Stimulated activated CD4-positive, alpha-beta T cell treated with anti-CD3 and anti-CD28 coated beads, Interleukin-15, amount 100 ng/mL, for 1 hour (primary cell): ENCODE measurements at places on chromosomes 11 and 22.

DNA sequence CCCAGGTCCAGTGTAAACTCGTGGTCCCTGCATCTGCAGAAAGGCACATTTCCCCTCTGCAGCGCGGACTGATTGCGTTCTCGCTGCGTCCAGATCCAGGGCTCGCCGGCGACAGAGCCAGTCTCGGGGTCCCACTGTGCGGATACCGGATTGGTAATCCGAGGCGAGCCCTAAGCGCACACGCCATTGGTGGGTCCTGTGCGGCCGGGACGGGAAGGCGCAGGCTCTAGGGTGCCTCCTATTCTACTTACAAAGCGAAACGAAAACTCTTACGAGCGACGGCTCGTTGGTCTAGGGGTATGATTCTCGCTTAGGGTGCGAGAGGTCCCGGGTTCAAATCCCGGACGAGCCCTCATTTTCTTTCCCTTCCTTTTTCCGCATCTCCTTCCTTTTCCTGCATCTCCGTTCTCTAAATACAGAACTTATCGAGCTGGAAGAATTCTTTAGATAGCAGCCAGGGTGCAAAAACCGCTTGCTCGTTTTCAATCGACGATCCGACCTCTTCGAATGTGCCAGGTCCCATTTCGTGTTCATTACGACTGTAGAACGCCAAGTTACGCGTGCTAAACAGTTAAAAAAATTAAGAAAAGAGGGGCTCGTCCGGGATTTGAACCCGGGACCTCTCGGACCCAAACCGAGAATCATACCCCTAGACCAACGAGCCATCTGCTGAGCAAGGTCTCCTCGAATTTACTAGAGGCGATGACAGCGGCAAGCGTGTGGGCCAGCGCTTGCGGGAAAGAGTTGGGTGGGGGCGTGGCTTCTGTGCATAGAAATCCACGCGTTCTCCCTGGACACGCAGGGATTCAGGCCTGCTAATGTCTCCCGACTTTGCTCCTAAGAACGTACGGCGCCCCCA is 29.2 kb upstream of the WNT11 start:
- DNase-seq: peak; percentile 85

- no peak for DNase-seq
These were observed 904.4 kb downstream of the BRD1 start for GRCh38 chr22:48923165-48923865.

DNA sequence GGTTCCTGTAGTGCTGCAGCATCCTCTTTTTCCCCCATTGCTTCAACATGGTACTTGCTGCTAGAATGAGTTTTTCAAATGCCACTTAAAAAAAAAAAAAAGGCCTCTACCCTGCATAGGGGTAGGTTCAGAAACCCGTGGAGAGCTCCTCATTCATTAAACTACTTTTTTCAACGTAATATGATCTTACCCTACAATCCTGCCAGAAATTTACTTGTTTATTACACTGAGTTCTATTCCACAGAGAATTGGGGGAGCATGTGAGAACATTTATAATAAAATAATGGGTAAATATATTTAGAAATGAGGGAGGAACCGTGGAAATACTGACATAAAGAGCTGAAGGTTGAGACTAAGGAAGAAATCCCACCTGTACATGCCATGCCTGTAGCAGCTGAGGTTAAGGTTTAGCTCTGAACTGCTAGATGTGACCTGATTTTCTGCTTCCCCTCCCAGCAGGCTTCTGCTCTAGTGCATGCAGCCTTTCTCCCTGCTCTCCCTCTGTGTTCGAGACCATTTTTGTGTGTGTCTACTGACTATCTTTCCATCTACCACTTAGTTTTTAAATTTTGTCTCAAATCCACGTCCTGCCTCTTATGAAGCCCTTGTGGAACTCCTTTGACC is 225.7 kb downstream of the DDX10 start:
- no peak for DNase-seq

GRCh38 chr11:72588421-72589410 is 85.5 kb downstream of the PDE2A start:
- no peak for DNase-seq

DNA sequence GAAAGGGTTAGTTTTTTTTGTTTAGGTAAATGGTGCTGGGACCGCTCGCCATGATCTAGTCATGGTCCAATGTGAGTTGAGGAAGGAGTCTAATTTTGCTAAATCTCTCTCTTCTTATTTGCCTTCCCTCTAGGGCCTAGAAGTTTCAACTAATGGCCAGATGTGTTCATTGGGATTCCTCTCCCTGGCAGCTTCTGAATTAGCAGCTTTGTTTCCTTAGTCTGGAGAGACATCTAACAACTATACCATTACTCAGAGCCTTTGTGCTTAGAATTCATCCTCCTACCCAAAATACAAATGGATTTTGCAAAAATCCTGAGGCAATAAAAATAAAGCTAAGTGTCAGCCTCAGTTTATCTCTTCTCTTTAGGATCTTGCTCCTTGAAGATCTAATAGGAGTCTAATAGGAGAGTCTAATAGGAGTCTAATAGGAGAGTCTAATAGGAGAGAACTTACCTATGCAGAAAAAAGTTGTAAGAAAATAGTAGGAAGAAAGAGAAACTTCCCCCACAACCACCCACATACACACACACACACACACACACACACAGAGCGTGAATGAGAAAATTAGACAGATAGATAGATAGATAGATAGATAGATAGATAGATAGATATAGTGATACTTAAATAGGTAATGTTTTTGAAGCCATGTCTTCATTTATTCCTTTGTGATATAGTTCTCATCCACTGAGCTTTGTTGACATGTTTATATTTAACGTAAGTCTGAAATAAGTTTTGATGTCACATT is 980.5 kb upstream of the CNTN5 start:
- no peak for DNase-seq

GRCh38 chr11:121561240-121561639 is 108.5 kb upstream of the SORL1-AS1 start:
- DNase-seq: no peak

- no peak for DNase-seq
These were observed 23.1 kb upstream of the IZUMO1R start for GRCh38 chr11:94281324-94281723.

GRCh38 chr11:7072401-7073028 is 16.3 kb upstream of the RBMXL2 start:
- DNase-seq: no peak

- DNase-seq: no peak
These were observed 14.9 kb downstream of the EHD1 start for GRCh38 chr11:64863391-64864060.

- DNase-seq: no peak
These were observed 1080.8 kb downstream of the BRD1 start for GRCh38 chr22:48746789-48747425.

DNA sequence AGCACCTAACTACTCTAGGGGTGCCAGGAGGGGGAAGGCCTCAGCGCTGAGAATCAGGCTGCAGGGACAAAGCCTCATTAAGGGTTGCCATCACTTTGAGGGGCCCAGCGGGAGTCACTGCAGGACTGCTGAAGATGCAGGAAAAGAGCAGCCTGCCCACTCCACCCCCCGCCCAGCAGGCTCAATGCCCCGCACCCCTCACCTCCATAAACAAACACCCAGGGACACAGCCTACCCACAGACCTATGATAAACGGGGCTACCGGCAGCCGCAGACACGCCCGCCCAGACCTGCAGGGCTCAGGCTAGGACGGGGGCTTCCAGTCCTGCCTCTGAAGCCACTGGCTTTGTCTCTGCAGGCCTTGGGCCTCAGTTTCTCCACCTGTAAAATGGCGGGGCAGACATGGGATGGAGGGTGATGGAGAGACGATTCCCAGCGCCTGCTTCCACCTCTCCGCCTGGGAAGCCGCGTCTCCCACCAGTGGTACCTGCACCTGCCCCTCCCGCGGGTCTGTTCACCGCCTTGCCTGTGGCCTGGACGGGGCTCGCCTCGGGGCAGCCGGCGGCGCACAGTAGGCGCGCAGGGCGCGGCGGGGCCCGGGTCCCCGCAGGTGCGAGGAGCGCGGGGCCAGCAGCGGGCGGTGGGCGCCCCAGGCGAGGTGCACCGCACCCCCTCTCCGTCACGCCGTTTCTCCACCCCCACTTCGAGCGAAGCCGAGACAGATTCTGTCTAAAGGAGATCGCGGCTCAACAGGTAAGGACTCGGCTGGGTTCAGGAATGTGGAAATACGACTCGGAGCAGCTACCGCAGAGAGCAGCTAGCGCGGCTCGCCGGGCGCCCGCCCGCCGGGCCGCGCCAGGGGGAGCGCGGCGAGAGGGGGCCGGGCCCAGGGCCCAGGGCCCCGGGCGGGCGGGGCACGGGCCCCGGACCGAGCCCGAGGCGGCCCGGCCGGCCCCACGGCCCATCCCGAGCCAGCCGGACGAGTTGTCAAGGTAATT is 1.5 kb downstream of the WNT7B start:
- no peak for DNase-seq

- no peak for DNase-seq
These were observed 1.4 kb downstream of the HTR3B start for GRCh38 chr11:113906038-113906437.

- no peak for DNase-seq
These were observed 546.8 kb downstream of the BUD13 start for GRCh38 chr11:116225784-116226585.

DNA sequence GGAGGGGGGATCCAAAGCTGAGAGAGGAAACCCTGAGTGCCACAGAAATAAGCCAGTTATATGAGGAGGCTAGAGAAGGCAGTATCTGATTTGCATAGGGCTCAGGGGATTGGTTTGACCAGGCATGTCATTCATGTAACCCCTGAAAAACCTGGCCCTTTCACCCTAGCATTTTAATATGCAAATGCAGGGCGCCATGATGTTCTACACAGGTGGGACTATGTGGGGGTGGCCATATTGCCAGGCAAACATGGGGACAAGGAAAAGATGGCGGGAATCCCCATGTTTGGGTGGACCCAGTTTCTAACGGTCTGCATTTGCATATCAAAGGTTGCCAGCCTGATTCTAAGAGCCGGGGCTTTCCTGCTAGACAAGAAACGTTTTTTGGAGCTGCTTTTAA is 27.2 kb downstream of the CSF2RB start:
- no peak for DNase-seq

DNA sequence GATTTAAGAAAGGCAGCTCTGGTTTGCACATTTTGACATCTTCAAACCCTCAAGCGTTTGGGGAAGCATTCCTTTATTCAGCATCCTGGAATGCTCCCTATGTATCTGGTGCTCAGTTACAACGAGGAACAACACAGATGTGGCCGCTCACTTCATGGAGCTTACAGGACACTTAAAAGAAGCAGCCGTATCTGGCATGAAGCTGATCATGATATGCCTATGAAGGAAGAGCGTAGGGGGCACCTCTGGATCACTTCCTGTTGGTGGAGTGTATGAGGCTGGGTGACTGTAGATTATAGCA is 72.3 kb upstream of the TP53I11 start:
- DNase-seq: no peak

DNA sequence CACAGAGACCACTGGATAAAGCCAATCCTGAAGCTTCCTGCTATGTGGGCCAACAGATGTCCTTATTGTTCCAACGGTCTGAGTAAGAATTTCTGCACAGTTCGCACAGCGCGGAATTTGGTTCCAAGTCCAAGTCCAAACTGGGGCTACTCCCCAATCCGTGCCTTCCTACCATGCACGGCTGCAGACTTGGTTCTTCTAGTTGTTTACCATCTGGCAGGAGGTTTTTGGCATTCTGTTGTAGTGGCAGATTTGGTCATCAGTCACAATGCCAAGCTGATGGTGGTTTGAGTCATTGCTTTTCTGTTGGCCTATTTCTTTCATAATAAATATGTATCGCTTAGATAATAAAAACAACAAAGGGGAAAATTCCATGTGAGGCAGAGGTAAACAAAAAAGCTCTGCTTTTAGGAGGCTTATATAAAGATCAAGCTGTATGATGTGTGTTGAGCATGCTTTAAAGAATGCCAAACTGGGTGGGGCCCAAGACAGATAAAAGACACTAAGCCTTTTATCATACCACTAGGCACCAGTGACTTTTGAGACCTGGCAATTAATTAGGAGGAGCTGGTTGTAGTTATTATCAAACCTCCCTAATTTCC is 52.5 kb upstream of the SYN3 start:
- DNase-seq: no peak

DNA sequence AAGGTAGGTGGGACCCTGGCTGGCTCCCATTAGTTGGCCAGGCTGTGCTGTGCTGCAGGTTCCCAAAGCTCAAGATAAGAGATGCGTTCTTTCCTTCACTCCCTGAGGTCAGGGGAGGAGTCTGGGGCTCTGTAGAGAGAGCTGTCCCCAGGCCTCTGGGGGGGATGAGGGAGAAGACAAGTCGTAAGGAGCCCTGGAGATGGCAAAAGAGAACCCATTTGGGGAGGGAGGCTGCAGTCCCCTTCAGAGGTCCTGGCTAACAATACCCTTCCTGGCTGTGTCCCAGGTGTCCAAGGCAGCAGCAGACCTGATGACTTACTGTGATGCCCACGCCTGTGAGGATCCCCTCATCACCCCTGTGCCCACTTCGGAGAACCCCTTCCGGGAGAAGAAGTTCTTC is 916 bp downstream of the GNG3 start:
- no peak for DNase-seq

DNA sequence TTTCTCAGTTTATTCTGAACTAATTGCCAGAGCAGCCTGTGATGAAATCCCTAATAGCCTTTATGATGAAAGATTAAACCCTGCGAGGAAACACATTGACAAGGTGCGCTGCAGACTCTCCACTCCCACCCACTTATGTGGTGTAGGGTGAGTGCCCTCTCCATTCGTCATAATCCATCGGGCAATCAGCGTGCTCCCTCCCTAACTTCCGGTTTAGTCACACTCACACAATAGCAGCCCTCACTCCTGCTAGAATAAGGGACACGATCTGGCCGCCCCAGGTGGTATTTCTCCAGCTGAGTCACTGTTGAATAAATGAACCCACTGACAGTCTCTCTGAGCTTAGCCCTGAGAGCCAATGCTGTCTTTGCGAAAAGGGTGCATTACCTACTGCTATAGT is 188.3 kb downstream of the OPCML start:
- no peak for DNase-seq

DNA sequence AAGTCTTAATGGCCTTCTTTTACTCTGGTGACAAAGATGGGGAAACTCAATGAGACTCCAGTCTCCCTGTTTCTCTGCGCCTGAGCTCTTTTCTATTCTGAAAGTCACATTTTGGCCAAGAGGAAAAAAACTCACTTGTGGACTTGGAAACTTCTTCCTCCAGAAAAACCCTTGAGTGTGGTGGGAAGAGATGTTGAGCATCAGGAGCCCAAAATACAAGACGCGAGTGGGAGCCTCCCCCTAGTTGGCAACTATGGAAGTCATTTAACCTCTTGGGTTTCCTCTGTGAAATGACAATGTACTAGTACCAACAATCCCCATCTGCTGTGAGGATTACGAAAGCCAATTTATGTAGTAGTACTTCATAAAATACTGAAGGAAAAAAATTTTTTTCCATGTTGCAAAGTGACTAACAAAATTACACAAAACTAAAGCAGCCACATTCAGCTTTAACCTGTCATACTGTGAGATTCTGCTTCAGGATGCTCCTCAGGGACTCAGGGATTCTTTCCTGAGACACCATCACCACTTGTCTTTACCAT is 524 bp upstream of the SLC25A17 start:
- DNase-seq: no peak

GRCh38 chr11:16780698-16781550 is 42.5 kb downstream of the C11orf58 start:
- DNase-seq: no peak

- no peak for DNase-seq
These were observed 2.5 kb upstream of the SORL1 start for GRCh38 chr11:121449626-121450025.

- no peak for DNase-seq
These were observed 922 bp upstream of the CSNK1E start for GRCh38 chr22:38317995-38318715.

GRCh38 chr11:44813401-44813800 is 86.6 kb downstream of the TSPAN18 start:
- no peak for DNase-seq

GRCh38 chr22:50314455-50315288 is 7.2 kb upstream of the PLXNB2 start:
- peak; percentile 42 for DNase-seq
